ENCODE measurements at places on chromosomes 1 and 21.

- DNase-seq: no peak
These were observed 35.4 kb downstream of the KIAA0040 start for GRCh38 chr1:175157200-175157599.

GRCh38 chr1:91556556-91556955 is 55.9 kb downstream of the CDC7 start:
- no peak for DNase-seq

GRCh38 chr1:109477821-109478220 is 5.9 kb upstream of the ATXN7L2 start:
- DNase-seq: no peak

- no peak for DNase-seq
These were observed 86.4 kb downstream of the DDAH1 start for GRCh38 chr1:85378534-85378933.

DNA sequence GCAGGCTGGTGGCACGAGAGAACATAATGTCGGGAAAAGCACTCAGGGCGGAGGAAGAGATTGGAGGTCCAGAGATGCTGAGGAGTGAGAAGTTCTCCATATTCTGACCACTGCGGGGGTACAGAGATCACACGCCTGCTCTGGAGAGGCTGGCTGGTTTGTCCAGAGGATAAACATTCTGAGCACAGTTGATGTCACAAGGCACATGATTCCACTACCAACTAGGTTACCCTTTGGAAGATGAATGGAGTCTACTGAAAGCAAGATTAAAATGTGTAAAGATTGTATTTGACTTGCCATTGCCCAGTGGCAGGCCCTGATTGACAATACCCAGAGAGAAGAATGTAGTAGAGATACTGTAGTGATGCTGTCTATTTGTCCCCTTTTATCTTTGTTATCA is at the start of gene SPATA46:
TSS of gene SPATA46 (minus strand) at position 164 of the 400 bp plus-strand sequence. CDS start at position 100, 64 bp downstream.
- no peak for DNase-seq

GRCh38 chr1:245156041-245156735 is 1.4 kb downstream of the KIF26B start:
- peak; percentile 95 for DNase-seq

DNA sequence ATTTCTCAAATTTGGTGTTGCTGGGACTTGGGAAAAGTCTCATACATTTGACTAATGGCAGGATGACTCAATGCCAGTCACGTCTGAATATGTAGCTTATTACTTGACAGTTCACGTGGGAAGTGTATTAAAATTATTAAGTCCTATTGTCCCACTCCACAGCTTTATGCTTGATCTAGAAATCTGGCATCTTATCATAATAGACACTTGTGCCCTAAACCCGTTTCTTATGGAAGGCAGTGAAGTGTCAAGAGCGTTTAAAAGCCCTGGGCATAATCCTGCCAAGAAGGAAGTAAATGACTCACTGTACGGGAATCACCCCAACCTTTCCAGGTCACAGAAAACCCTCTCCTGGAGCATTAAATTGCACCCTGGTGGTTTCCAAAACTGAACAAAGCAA is 207.4 kb downstream of the APP start:
- DNase-seq: no peak

- DNase-seq: no peak
These were observed 77.6 kb upstream of the DNAH14 start for GRCh38 chr1:224851848-224852261.

GRCh38 chr1:2556277-2556677 is at the start of gene TNFRSF14:
Gene TNFRSF14, plus strand, starts transcription at chr1:2556371. Its CDS starts 294 bp downstream, at chr1:2556665.
- DNase-seq: peak; percentile 95

- no peak for DNase-seq
These were observed 15.4 kb downstream of the MACO1 start for GRCh38 chr1:25445993-25446538.

DNA sequence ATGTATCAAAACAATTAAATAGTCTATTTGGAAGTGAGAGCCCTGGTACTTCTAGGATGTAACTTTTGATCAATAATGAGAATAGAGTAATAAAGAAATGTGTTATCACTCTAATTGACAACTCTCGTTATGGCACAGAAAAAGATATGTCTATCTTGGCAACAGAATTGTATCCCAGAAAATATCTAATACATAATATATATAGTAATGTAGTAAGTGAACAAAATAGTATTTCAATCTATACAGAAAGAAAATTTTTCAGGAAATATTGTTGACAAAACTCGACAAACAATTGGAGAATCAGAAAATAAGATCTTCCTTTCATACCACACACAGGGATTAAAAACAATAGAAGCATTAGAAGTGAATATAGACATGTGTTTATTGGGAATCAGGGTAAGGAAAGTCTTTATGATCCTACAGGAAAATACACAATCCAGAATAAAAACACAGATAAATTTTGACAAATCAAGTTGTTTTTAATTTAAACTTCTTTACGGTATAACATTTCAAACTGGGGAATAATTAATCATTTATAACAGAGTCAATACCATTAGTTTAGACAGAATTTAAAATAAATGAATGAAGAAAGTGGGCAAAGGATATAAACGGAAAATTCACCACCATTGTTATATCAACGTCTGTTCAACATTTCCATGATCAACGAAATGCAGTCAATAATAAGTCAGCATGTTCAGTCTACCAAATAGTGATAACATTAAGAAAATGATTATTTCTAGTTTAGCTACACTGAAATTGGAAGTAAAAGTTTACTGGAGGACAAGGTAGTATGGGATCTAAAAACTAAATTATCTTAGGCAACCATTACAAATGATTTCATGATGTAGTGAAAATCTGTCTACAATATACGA is 1526.5 kb upstream of the TPTE start:
- DNase-seq: no peak

GRCh38 chr1:202639500-202639899 is 70.8 kb downstream of the SYT2 start:
- DNase-seq: no peak

- no peak for DNase-seq
These were observed 257.2 kb downstream of the MRPL39 start for GRCh38 chr21:25350056-25350455.

GRCh38 chr21:41207401-41208375 is 39.7 kb downstream of the BACE2 start:
- no peak for DNase-seq

- DNase-seq: no peak
These were observed 18.0 kb upstream of the PRDM15 start for GRCh38 chr21:41897047-41897669.

DNA sequence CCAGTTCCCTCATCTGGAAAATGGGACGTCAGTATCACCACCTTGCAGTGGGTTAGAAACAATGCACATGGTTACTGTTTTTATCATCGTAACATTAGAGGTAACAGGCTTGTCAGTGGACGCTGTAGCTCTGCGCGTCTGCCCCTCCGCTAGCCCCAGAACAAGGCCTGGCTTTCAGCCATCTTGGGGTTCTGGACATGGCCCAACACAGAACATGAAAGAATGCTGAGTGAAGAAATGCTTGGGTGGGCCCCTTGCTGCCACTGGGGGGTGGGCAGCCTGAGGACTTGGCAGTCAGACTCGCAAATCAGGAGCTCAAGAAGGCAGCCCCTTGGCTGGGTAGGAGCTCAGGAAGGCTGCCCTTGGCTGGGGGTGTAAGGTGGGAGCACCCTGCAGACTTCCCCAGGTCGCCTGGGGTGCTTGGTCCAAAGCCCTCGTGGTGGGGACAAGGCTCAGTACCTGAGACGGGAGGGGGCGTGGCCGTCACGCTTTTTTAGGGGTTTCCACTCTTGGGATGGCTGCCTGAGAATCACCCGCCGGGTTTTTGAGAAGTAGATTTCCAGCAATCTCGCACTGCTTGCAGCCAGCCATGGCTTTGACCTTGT is 51.7 kb downstream of the SLC37A1 start:
- DNase-seq: no peak

GRCh38 chr1:151715726-151716404 is 738 bp downstream of the CELF3 start:
- no peak for DNase-seq

DNA sequence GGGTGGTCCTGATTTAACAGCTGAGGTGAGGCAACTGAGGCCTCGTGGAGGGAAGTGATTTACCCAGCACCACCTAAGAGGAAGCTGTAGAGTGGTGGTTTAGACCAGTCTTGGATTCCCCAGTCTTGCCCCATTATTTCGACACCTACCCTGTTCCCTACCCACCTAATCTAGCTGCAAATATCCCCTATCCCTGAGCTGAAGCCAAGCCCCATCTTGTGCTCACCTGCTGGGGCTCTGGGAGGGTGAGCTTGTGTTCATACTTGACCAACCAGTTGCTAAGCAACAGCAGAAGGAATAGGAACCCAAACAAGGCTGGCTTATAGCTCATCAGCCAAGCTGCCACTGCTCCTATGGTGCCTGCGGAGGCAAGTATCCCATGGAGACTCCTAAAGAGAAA is 2.0 kb downstream of the TEX46 start:
- peak; percentile 26 for DNase-seq

DNA sequence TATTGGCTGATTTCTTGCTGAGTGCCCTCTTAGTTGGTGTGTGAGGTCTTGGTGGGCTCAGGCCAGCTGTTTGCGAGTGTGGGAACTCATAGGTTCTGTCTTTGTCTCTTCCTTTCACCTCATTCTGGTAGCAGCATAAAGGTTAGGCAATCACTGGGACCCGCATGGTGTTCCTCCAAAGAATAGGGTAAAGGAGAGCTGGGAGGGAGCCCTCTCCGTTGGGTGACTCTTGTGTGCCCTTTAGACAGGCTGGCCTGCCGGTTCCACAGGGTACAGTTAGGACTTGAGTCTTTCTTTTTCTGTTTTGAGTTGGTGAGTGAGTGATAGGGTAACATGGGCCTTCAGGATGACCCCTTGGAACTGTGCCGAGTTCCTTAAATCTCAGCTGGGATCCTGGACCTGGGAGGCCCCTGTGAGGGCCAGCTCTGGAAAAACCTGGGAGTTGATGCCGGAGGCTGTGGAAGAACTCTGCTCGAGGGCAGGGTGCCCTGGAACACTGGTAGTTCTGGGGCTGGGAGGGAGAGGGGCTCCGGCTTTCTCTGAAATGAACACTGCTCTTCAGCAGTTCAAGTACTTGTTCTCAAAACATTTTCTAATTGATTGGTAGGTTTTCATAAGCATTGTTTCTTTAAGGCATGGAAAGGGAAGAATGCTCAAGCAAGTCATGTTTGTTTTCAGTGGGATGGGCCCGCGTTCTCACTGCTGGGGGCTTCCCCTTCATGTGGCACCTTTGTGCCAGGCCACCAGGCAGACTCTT is 2.1 kb upstream of the THAP3 start:
- no peak for DNase-seq

DNA sequence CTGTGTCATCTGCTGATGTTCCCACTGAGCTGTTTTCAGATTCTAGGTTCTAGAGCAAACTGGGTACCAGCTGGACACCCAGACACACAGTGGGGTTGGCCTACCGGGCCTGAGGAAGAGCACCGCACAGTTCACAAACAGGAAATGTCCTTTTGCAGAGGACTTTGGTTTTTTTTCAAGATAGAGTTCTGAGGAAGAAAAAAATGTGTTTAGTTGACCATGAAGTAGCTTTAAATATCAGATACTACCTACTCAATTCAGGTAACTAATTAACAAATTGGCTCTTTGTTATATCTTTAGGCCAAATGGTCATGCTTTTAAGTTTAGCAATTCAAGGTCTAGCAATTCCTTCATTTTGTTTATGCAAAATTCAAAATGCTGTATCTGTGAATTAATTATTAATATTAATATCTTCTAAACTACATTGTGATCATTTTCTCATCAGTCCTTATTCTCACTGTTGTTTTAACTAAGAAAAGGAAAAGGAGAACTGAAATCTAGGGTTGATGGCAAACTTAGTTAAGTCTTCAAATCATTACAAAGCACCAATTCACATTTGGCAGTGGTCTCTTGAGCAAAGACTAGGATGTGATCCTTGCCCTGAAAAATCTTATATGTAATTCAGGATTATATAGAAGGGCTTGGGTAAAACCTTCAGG is 17.2 kb upstream of the NCF2 start:
- no peak for DNase-seq

DNA sequence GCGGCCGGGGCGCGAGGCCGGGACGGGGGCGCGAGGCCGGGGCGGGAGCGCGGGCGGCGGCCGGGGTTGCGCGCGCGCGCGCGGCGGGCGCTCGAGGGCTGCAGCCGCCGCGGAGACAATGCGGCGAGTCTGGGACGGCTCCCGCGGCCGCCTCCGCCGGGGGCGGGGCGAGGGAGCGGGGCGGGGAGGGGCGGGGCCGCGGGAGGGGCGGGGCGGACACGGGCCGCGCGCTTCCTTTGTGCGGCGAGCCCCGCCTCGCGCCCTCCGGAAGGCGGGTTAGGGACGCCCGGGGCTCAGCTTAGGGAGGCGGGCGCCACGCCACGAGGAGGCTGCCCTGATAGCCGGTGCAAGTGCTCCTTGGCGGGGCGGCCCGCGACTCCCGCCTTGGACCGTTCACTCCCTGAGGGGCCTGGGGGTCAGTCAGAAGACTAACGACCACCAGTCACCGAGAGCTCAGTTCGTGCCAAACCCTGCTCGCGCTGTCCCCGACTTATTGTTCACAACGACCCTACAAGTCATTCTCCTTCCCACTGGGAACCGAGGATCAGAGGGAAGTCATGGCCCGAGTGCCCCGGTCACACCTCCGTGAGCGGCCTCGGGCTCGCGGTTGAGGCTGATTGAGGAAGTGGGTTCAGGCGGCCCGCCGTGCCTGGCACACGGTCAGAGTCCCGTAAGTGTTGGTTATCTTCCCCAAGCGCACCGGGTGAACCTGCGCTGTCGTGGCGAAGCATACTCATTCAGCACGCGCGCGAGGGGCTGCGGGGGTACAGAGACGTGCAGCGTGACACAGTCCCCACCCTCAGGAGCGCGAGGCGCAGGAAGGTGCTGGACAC is 29.1 kb upstream of the A3GALT2 start:
- peak; percentile 93 for DNase-seq

- no peak for DNase-seq
These were observed 99.5 kb downstream of the PRKAB2 start for GRCh38 chr1:147072482-147073432.

DNA sequence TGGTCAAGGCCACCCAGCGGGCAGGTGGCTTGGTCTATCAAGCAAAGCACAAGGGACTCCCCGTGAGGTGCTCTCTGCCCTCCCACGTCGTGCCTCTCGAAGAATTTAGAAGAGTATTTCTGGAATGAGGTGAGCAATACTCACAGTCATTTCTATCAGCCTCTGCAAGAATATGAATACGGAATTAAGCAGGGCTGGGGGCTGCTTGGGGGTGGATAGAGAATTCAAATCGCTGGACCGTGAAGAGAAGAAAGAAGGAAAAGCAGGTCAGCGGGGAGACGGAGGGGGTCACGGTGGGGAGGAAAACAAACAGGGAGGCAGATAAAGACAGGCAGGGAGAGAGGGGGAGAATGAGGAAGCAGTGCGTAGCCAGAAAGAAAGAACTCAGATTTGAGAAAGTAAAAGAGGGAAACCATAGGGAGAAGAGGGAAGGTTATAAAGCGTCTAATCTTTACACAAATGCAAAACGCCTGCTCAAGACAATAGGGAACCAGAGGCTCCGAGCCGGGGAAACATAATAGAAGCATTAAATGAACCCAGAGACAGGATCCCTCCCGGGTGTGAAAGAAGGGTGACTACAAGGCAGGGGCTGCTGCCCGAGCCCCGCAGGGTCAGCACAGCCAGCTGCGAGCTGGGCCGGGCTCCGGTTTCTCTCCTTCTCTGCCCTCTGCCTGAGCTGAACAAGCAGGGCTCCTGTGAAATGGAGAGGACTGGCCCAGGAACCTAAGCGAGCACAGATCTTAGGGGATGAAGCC is 2.1 kb upstream of the EDN2 start:
- no peak for DNase-seq
